Spleen (tissue), 13 donors: ENCODE measurements at places on chromosomes 1 and 21. TPM values are rescaled to one million over a fixed set of nuclear protein-coding genes. Genes with fewer than 3 reads are reported as not detected.

SLC50A1 gene
- 32.0 TPM for total RNA-seq

KCNN3 gene
- 8.3 TPM for total RNA-seq

GRCh38 chr1:118339400-118340124 lies 154.5 kb upstream of the SPAG17 start:
- no peaks in the 10 kb centered on the region for H3K4me1 ChIP-seq
- H3K27ac ChIP-seq = peak overlapping the region; percentile 33
- H3K27me3 ChIP-seq = no peaks in the 10 kb centered on the region
- DNase-seq = no peak
- no peak overlapping the region for H3K4me3 ChIP-seq
- no peaks in the 10 kb centered on the region for H3K36me3 ChIP-seq

CFHR5 gene
- total RNA-seq = not detected

DNA sequence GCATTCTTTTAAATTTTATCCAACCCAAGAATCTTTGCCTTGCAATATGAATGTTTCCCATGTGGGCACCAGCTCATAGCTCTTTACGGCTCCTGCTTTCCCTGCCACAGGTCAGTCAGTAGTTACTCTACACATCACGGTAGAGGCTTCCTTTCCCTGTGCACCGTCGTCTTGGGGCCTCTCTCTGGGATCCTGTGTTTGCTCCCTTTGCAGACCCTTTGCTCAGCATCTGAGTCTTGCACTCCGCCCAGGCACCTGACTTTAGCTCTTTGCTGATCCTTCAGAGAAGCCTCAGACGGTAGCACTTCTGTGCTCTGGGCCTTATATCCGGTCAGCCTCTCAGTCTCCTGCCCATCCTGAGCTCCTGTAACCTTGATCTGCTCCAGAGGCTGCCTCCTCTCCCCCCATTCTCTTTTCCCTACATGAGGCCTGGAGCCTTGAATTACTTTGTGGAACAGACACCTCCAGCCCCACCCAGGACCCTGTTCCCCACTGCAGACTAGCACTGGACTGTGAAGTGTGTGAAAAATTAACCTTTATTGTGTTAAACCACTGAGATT lies 183.5 kb upstream of the HMGB4 start:
- no peak overlapping the region for H3K27ac ChIP-seq
- no peak overlapping the region for H3K4me3 ChIP-seq
- no peaks in the 10 kb centered on the region for H3K27me3 ChIP-seq
- DNase-seq = no peak

- no peaks in the 10 kb centered on the region for H3K4me1 ChIP-seq
- H3K27ac ChIP-seq = no peak overlapping the region
- no peaks in the 10 kb centered on the region for H3K27me3 ChIP-seq
- H3K4me3 ChIP-seq = no peak overlapping the region
These were observed 138.6 kb upstream of the B3GALT2 start for GRCh38 chr1:193325042-193325441.
